Glutamatergic neuron (in vitro differentiated cells): ENCODE measurements at places on chromosomes 4 and X. TPM values are rescaled to one million over a fixed set of nuclear protein-coding genes. Genes with fewer than 3 reads are reported as not detected.
A peak's percentile ranks its signal among the peaks of the same experiment; 100 is the strongest.

The CPE gene
- total RNA-seq: 253 TPM

The ITIH6 gene
- not detected for total RNA-seq

The NXT2 gene
- 2.7 TPM for total RNA-seq

GRCh38 chr4:61068060-61068459 lies 132.1 kb upstream of the ADGRL3 start:
- DNase-seq: no peak
- H3K4me3 ChIP-seq: no peak overlapping the region
- peaks cover 5% of the 10 kb centered on the region for H3K4me1 ChIP-seq

DNA sequence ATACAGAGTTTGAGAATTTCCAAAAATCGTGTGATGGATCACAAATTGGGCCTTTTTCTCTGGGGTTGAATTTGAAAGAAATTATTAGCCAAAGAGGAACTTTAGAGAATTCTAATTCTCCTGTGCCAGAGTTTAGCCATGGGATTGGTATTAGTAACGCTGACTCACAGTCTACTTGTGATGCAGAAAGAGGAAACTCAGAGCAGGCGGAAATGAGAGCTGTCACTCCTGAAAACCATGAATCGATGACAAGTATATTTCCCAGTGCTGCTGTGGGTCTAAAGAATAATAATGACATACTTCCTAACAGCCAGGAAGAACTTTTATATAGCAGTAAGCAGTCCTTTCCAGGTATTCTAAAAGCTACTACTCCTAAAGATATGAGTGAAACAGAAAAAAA lies 64.9 kb downstream of the N4BP2 start:
- no peaks in the 10 kb centered on the region for H3K36me3 ChIP-seq
- H3K4me1 ChIP-seq: no peaks in the 10 kb centered on the region
- H3K27ac ChIP-seq: no peak overlapping the region
- no peak for DNase-seq
- no peak overlapping the region for H3K4me3 ChIP-seq

- H3K36me3 ChIP-seq: peaks cover 29% of the 10 kb centered on the region
- no peaks in the 10 kb centered on the region for H3K4me1 ChIP-seq
- no peak for DNase-seq
- H3K27ac ChIP-seq: no peak overlapping the region
- no peaks in the 10 kb centered on the region for H3K27me3 ChIP-seq
- H3K4me3 ChIP-seq: no peak overlapping the region
Measured at GRCh38 chr4:106080376-106080775, 185.1 kb downstream of the NPNT start.

DNA sequence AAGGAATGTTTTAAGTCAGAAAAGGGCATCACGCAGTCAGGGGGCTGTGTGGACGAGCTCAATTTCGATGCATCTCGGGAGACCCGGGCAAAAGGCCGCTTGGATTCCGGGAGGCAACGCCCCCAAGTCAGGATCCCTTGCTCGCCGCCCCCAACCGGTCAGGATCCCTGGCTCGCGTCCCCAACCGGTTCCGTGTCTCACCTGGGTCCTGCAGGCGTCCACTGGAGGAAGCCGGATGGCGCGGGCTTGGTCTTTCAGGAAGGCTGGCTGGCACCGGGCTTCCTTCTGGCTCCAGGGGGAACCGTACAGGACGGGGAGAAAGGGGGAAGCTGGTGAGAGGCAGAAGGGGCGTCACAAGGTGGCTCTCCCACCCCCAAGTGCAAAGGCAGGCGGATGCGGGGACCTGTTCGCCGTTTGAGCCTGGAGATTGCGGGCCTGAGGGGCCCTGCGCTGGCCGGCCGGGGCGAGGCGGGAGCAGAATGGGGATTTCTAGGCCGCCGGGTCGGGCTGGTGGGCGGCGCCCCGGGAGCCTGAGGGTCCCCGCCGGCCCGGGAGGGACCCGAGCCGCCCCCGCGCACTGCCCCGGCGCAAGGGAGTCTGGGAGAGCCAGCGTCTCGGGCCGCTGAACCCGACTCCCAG lies 84.7 kb downstream of the HPRT1 start:
- peak; percentile 18 for DNase-seq
- H3K4me3 ChIP-seq: peak overlapping the region; percentile 78
- H3K27ac ChIP-seq: no peak overlapping the region
- H3K36me3 ChIP-seq: no peaks in the 10 kb centered on the region

GRCh38 chr4:16160457-16160856 lies 65.8 kb downstream of the TAPT1 start:
- no peak for DNase-seq
- H3K4me1 ChIP-seq: peaks cover 18% of the 10 kb centered on the region
- no peaks in the 10 kb centered on the region for H3K36me3 ChIP-seq

DNA sequence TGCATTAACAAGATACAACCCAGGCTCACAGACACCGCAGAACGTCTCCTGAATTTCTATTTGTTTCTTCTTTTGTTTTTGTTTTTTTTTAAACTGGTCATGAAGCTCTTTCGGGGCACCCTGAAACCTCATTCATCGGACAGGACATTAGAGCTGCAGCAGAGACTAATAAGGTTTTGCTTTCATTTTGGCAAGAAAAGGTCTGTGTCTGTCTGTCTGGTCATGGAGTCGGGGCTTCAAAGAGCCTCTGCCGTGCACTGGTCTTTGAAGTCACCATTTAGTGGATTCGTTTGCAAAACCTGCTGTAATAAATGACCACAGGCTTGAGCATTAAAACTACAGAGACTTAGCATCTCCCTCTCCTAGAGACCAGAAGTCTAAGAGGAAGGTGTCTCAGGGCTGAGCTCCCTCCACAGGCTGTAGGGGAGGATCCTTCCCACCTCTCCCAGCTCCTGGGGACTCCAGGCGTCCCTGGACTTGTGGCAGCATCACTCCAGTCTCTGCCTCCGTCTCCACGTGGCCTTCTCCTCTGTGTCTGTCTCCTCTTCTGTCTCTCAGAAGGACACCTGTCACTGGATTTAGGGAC lies 247.5 kb downstream of the CRLF2 start:
- H3K4me3 ChIP-seq: no peak overlapping the region
- no peak for DNase-seq
- no peaks in the 10 kb centered on the region for H3K27me3 ChIP-seq

- no peaks in the 10 kb centered on the region for H3K27me3 ChIP-seq
- no peak for DNase-seq
- no peak overlapping the region for H3K4me3 ChIP-seq
- no peak overlapping the region for H3K27ac ChIP-seq
- no peaks in the 10 kb centered on the region for H3K36me3 ChIP-seq
Measured at GRCh38 chr4:78650106-78651024, 98.8 kb downstream of the ANXA3 start.

DNA sequence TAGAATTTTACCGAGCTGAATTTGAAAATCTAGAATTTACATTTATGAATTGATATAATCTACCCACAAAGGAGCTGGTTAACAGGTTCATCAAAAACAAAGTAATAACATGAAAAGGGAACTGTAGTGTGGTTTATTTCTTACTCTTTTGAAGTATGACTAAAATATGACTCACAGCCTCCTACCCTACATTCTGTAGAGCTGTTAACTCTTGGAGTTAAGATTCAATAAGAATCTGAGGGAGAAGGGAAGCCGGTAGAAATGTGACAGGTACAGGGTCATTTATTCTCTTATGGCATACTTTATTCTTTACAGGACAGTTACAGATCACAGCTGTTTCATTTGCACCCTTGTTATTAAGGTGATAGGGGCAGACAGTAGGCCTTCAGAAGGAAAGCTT lies 132.2 kb upstream of the FAM47B start:
- no peak overlapping the region for H3K4me3 ChIP-seq
- H3K27me3 ChIP-seq: no peaks in the 10 kb centered on the region
- H3K36me3 ChIP-seq: no peaks in the 10 kb centered on the region
- DNase-seq: no peak

DNA sequence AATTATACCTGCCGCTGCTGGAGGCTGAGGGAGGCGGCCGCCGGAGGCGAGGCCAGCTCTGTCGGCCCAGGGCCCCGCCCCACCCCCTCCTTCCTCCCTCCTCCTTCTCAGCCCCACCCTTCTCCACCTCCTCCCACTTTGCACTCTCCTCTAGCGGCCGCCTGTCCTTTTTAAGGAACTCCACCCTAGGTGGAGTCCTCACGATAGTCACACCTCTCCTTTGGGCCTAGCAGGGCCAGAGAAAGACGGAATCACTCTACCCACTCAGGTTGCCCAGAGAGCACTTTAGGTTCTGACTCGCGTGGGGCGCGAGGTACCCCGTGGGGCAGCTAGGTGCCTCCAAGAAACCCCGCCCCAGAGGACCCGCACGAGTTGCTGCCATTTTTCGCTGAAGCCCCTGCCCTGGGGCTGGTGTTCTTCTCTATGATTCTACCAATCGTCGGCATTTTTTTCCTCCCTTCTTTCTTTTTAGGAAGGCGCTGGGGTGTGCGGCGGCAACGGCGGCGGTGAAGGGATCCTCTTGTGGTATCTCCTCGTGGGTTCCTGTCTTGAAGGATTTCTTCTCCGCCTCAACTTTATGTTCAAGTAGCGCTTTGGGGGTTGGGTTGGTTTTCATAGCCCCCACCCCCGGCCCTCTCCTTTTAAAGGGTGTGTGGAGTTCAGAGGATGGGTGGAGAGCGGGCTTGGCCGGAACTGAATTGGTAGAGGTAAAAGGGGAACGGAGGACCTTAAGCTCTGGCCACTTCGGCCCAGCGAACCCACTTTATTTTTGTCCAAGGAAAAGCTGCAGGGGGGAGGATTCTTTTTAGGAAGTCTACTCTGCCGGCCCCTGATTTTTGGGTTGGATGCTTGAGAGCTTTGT lies at the start of gene KLF8:
Gene KLF8 (plus strand): TSS at position 136 of the 862 bp plus-strand sequence. CDS start 979 bp downstream, outside the sequence.
- no peaks in the 10 kb centered on the region for H3K36me3 ChIP-seq
- DNase-seq: peak; percentile 29
- H3K27me3 ChIP-seq: peaks cover 3% of the 10 kb centered on the region
- H3K4me1 ChIP-seq: peaks cover 5% of the 10 kb centered on the region
- H3K4me3 ChIP-seq: peak within 1 kb of the TSS; percentile 89

GRCh38 chrX:24694825-24695224 lies 1.1 kb downstream of the POLA1 start:
- no peak for DNase-seq
- H3K4me3 ChIP-seq: peak overlapping the region; percentile 86
- H3K27ac ChIP-seq: no peak overlapping the region
- H3K4me1 ChIP-seq: peaks cover 4% of the 10 kb centered on the region
- peaks cover 2% of the 10 kb centered on the region for H3K27me3 ChIP-seq

GRCh38 chrX:120774606-120775005 lies 101.1 kb downstream of the CT47B1 start:
- DNase-seq: no peak
- H3K4me1 ChIP-seq: no peaks in the 10 kb centered on the region
- no peak overlapping the region for H3K27ac ChIP-seq
- no peaks in the 10 kb centered on the region for H3K27me3 ChIP-seq
- no peak overlapping the region for H3K4me3 ChIP-seq
- no peaks in the 10 kb centered on the region for H3K36me3 ChIP-seq

DNA sequence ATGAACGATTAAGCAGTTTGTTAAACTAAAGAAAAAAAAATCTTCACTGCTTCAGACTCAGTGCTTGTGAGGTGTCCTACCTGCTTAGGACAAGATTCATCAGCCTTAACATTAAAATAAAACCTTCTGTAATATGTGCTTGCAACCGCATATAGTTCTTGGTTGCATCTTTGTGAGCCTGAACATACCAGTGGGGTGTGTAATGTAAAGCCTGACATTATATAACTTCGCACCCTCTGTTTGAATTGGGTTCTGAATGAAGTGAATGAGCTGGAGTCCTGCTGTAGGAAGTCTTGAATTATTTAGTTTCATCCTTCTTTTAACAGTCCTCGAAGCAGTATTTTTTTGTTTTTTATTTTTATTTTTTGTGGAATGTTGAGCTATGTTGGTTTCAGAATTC lies 3.1 kb downstream of the KDM6A start:
- H3K4me3 ChIP-seq: peak overlapping the region; percentile 74
- peaks cover 3% of the 10 kb centered on the region for H3K27me3 ChIP-seq
- no peak for DNase-seq
- no peaks in the 10 kb centered on the region for H3K36me3 ChIP-seq

GRCh38 chrX:13050151-13050550 lies 5.7 kb upstream of the FAM9C start:
- DNase-seq: no peak
- no peaks in the 10 kb centered on the region for H3K4me1 ChIP-seq
- no peak overlapping the region for H3K4me3 ChIP-seq
- H3K27me3 ChIP-seq: no peaks in the 10 kb centered on the region
- no peak overlapping the region for H3K27ac ChIP-seq

GRCh38 chrX:136076942-136077341 lies 70.4 kb upstream of the FHL1 start:
- no peaks in the 10 kb centered on the region for H3K36me3 ChIP-seq
- H3K27me3 ChIP-seq: peaks cover 3% of the 10 kb centered on the region
- H3K27ac ChIP-seq: no peak overlapping the region
- no peak for DNase-seq
- H3K4me3 ChIP-seq: no peak overlapping the region

DNA sequence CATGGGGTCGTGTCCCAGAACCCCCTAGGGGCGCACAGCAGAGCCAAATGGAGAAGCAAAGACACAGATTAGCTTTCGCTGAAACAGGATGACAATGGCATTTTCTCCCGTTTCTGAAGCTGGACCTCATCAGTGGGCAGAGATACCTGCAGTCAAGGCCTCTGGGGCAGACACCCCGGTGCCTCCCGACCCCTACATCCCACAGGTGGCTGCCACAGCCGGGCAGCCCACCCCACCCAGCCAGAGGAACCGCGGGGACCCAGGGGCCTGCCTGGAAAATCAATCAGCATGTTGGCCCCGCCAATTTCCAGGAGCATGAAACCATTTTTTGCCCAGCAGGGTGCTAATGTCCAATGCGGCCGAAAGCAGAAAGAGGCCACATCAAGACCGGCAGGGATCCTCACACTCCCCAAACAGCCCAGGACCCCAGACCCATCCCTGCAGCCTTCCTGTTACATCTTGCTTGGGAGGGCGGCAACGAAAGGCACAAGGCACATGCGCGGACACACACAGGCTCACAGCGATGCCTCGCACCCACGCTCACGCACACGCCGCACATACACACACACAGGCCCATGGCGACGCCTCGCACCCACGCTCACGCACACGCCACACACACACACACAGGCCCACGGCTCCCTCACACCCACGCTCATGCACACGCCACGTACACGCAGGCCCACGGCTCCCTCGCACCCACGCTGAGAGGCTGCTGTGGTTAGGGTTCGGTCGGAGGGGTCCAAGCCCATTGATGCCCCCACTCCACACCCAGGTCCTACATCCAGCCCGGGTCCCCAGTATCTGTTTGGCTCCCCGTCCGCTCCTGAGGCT lies 130.6 kb upstream of the NKX1-1 start:
- no peaks in the 10 kb centered on the region for H3K36me3 ChIP-seq
- no peak overlapping the region for H3K4me3 ChIP-seq
- DNase-seq: peak; percentile 15
- H3K4me1 ChIP-seq: peaks cover 24% of the 10 kb centered on the region
